ENCODE measurements at places on chromosomes 11 and 22.
A peak's percentile ranks its signal among the peaks of the same experiment; 100 is the strongest.

GRCh38 chr11:122189229-122189628, 73.2 kb upstream of the BLID start:
- DNase-seq: peak; percentile 93

DNA sequence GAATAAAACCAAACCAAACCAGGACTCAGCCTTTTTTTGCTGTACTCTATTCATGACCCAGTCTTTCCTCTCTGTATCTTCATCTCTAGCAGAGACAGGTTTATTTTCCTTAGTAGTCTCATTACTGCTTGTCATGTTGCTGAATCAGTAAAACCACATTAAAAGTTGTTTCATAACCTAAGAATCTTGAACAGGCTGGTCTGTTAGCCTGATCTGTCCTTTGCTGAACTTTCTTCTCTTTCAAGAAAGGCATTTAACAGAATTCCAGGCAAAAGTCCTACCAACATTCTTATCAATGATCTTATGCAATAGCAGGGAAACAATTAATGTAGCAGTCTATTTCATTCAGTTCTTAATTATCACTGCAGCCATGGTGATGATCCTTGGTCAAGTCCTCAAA, 197.7 kb downstream of the CASP12 start:
- DNase-seq: no peak

DNA sequence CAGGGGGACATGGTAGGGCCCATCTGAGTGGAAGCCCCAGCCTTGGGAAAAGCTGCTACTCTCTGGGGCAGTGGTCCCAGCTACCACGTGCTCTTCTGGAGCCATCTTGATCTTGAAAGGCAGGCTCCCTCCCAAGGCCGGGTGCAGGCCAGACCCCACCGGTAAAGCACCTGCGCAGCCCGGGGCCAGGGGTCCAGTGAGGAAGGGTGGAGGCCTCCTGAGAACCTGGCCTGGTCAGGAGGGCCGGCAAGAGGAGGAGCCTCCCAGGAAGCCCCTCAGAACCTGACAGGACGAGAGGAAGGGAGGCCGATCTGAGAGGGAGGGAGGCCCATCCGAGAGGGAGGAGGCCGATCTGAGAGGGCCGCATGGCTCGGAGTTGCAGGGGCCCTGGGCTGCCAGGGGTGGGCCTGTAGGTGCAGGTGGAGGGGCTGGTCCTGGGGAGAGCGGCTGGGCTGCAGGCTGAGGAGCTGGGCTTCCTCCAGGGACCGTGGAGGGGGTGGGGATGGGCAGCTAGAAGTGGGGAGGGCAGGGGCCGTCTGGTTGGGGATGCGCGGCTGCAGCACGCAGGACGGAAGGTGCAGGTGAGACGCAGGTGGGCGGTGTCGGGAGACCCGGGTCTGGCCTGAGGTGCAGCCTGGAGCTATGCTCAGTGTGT, 529 bp downstream of the GRAMD4 start:
- no peak for DNase-seq

GRCh38 chr11:90766121-90766520, 543.3 kb upstream of the CHORDC1 start:
- DNase-seq: no peak

GRCh38 chr11:91230647-91231046, 994.0 kb upstream of the FAT3 start:
- DNase-seq: no peak

- DNase-seq: no peak
These were observed 663 bp downstream of the MYH9 start for GRCh38 chr22:36386900-36387708.

DNA sequence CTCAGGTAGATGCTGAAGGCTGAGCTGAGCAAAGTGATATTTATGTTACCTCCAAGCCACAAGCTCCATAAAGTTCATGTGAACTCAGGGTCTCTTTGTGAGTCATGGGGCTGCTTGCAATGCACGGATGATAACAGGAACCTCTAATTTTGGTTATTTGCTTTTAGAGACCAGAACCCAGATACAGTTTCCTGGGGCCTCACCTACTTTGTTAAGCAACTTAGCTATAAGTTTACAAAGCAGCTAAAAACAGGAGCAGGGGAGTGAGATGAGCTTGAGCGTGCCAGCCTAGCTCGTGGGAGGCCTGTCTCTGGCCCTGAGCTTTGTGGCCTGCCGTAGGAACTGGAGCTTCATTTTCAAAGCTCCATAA, 29.2 kb downstream of the SREBF2 start:
- no peak for DNase-seq

DNA sequence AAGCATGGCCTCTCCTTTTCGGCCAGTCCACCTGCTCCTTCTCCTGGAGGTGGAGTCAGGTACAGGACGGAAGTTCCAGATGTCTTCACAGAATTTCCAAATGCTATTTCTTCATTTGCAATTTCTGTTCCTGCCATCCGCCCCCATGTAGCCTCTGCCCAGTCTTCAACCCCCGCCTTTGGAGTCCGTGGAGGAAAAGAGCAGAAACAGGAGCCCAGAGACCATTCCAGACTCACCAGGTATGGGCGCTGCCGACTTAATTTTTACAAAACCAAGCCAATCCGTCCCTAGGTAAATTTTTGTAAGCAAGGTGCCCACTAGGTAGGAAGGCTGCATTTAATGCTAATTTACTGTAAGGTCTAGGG, 28.9 kb downstream of the RELT start:
- no peak for DNase-seq

GRCh38 chr11:117573326-117573725, 223.7 kb downstream of the DSCAML1 start:
- DNase-seq: no peak

Data from fibroblast of the conjunctiva (primary cell).